ENCODE measurements at places on chromosomes 4 and X.

DNA sequence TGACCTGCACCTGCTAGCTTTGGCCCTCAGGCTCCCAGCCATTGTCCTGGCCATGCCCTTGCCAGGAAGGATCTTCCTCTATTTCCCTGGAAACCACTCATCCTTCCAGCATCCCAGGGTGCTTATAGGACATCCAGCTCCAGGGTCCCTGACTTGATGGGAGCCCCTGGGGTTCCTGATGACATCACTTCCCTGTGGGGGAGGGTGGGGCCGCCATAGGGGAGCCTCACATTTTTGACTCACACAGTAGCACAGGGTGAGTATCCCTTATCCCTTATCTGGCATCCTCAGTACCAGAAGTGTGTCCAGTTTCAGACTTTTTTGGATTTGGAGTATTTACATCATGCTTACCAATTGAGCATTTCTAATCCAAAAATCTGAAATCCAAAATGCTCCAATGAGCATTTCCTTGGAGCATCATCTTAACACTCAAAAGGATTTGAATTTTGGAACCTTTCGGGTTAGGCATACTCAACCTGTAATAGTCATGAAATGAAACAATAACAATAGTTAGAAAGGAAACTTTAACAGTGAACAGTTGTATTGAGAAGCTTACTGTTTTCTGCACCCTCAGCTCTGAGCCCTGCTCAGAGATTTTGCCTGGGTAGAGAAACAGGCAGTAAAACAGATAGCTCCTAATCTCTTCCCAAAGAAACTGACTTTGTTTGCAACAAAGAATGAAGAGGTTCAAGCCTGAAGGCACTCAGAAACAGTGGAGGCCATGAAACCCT, 22.1 kb downstream of the TNIP2 start:
- no peak for DNase-seq

- no peak for DNase-seq
Observed at GRCh38 chr4:164169591-164169990, 584.3 kb upstream of the SMIM31 start.

DNA sequence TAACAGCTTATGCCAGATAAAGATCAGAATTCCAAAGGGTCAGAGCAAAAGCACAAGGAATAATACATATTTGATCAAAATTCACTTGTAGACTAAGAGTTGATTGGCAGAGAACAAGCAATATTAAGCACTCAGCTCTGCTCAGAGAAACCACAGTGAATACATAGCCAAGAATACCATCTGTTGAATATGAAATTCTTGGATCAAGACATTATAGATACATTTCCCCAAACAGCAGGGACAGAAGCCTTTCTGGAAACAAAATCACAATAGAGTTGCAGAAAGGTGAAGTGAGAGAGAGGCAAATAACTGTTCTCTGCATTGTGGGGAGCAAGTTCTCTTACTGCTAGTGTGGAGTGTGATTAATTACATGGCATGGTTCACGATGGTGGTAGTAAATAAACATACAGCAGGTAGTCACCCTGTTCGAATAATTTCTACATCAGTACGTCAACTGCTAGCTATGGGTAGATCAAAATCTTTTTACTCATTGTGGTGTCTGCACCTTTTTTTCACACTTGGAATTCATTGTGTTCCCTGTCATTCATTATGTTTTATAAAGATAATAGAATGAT, 366.7 kb downstream of the PCDH7 start:
- no peak for DNase-seq

DNA sequence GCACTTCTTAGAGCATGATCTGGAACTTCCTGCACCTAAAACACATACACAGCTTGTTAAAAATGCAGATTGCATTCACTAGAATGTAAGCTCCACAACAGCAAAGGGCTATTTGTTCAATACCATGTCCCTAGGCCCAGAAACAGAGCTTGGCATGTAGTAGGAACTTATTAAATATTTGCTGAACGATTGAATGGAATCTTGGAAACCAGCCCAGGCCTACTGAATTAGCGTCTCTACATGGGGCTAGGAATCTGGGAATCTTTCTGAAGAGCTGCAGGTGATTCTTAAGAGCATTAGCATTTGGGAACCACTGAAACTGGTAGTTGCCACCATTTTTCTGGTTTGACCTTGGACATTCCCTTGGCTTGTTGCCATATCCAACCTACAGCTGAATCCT, 234.1 kb downstream of the STIM2 start:
- no peak for DNase-seq

- no peak for DNase-seq
Observed at GRCh38 chr4:156972379-156973015, 898 bp upstream of the PDGFC start.

GRCh38 chr4:116092961-116093360, 979.5 kb upstream of the NDST4 start:
- no peak for DNase-seq

- no peak for DNase-seq
Observed at GRCh38 chr4:100246697-100247096, 56.4 kb upstream of the DDIT4L start.

GRCh38 chr4:75477201-75477600, 37.0 kb downstream of the RCHY1 start:
- no peak for DNase-seq

GRCh38 chr4:48012824-48013223, 3.7 kb downstream of the CNGA1 start:
- no peak for DNase-seq

DNA sequence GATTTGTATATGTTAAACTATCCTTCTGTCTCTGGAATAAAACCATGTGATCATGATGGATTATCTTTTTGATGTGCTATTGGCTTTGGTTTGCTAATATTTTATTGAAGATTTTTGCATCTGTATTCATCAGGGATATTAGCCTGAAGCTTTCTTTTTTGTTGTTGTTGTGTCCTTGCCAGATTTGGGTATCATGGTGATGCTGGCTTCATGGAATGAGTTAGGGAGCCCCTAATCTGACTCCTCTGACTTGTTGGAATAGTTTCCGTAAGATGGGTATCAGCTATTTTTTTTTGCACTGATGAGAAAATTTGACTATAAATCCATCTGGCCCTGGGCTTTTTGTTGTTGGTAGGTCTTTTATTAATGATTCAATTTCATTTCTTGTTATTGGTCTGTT, 45.7 kb downstream of the ATP10D start:
- DNase-seq: no peak

- no peak for DNase-seq
Observed at GRCh38 chr4:186015212-186015817, 53.6 kb upstream of the TLR3 start.

DNA sequence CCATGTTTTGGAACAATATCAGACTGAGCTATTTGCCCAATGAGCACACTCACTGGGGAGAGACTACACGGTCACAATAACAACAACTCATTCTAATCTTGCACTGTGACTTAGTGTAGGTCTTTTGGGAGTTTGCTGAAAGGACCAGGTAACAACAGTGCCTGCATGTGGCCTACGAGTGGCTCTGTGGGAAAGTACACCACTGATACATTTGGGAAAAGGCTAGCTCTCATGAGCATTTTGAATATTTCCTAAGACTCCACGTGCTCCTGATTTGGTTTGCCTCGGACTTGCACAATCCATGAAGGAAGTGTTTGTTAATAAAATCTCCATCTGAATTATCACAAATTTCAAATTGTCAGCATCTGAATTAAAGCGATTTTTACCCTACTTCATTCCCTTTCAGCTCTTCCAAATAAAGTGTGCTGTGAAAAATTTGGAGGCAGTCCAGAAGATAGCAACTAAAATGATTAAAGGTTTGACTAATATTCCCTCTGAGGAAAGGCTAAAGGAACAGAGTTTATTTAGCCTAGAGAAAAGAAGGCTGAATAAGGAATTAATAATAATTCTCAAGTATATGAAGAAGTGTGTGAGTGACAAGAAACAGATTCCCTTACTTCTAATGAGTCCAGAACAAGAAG, 406.4 kb downstream of the PPARGC1A start:
- DNase-seq: no peak

GRCh38 chrX:40004246-40004535, 93.6 kb downstream of the BCOR start:
- DNase-seq: no peak
